ENCODE measurements at places on chromosomes 5 and 9. TPM values are rescaled to one million over a fixed set of nuclear protein-coding genes. Genes with fewer than 3 reads are reported as not detected.

GRCh38 chr5:154365823-154366222 is 80.0 kb upstream of the SAP30L start:
- no peak for DNase-seq

The SLC6A7 gene
- total RNA-seq: not detected

- no peak for DNase-seq
Measured at GRCh38 chr9:127498298-127498697, 47.0 kb downstream of the LRSAM1 start.

DNA sequence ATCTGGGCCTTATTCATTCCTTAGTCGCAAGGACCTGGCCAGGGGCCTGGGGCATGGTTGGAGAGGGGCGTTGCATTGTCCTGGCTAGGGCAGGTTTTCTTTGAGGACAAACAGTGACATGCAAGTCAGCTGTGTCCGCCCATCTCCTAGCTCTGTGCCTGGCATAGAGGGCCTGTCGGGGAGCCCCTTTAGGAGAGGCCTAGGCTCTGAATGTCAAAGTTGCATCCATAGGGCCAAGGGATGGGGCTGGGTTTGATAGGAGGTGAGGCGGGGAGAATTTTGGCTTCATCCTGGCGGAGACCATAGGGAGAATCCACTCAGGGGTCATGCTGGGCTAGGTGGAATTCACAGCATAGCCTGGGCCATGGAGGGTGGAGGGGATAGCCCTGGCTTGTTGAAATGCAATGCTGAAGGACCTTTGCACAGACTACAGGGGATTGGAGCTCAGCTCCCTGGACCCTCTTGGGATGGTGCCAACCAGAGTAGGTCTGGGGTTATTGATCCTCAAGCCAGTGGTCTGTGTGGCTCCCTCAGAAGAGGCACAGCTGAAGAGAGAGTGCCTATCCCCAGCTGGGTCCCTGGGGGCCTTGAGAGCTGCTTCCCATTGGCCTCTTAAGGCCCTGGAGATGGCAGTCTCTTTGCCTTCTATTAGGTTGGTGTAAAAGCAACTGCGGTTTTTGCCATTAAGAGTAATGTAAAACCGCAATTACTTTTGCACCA is 104.0 kb downstream of the RGS3 start:
- no peak for DNase-seq

All from B cell (primary cell).